ENCODE measurements at places on chromosomes 6 and 20. TPM values are rescaled to one million over a fixed set of nuclear protein-coding genes. Genes with fewer than 3 reads are reported as not detected.
A peak's percentile ranks its signal among the peaks of the same experiment; 100 is the strongest.

The HIVEP1 gene
- 19.0 TPM for total RNA-seq

DNA sequence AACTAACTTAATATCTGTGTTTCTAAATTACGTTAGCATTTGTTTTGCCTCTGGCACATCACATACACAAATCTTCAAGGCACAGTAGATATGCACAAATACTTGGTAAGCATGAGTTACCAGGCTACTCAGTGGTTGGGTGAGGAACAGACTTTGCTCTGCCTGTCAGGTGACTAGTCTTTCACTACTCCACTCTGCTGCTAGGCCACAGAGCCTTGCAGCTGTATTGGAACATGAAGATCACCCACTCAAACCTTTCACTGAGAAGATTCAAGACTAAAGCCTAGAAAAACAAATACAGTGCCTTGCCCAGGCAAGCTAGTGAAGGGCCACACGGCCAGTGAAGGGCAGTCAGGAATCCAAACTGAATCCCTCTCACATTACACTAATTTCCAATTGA lies 47.0 kb downstream of the DTNBP1 start:
- no peak for DNase-seq

- no peak for DNase-seq
These were observed 82.6 kb upstream of the PREP start for GRCh38 chr6:105485456-105485855.

DNA sequence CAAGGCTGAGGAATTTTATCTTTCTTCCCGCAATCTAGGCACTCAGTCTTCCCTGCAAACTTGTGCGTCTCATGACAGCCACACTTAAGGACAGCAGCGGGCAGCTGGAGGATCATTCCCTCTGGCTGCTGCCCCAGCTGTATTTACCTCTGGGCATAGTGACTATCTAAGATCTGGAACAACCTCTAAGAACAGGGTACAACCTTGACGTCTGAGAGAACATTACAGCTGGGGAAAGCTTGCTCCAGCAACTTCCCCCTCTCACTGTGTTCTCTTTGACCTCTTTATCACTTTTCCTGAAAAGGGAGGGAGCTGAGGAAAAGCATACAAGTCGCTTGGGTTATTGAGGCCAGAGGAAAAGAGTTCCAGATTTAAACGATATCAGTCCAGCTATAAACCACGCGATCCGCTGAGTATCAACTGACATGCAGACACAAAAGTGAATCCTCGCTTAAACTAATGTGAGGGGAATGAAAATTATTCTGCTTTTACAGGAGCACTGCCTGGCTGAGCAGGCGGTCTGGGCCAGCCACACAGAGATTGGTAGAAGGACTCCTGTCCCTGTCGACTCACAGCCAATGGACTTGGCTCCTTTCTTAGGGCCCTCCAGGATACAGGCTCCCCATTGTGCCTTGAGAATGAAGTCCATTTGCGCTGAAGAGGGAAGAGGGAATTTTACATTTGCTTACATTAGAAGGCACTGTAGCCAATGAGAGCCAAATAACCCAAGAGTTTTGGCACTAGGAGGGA lies 153.3 kb downstream of the QRSL1 start:
- DNase-seq: no peak

DNA sequence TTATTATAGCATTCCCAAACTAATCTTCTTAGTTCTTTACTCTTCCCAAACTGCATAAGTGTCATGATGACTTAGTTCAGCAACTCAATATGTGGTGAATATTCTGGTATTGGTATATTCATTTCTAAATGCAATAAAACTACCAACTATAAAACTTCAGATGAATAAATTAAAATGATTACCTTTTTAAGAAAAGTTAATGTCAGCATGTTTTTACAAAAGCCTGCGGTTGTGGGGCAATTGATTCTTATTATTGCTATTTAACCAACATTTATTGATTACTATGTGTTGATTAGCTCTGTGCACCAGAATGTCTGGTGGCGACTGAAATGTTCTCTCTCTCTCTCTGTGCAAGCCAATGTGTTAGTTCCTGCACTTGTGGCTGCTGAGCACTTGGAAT lies 5.0 kb upstream of the SLC22A3 start:
- DNase-seq: no peak

- no peak for DNase-seq
These were observed 464.2 kb downstream of the QKI start for GRCh38 chr6:163878698-163879097.

GRCh38 chr6:3406891-3407809 lies 49.7 kb downstream of the SLC22A23 start:
- no peak for DNase-seq

DNA sequence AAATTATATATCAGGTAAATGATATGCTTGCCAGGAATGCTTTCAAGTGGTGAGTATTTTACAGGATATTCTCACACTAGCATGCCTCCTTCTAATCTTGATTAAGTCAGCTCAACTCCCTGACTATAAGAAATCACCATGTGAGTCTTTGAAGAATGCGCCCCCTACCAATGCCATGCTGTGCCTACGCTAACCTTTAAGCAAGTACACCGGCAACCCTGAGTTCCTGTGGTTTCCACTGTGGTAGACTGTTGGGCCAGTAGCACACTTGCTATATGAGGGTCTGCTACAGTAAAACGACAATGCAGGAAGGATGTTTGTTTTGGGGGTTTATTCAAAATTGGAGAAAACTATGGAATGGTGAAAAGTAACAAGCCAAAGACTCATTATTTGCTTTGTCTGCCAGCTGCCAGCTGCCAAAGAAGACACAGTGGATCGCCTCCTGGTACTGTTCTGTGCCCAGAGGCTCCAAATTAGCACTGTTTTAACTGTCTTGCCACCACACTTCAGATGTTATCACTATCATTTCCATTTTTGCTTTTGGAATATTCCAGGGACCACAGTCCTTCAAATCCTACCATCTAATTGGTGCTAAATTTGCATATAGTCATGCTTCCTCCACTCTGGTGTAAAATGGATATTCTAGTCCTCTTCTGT lies 333.5 kb downstream of the RNGTT start:
- DNase-seq: peak; percentile 15

GRCh38 chr6:31363811-31364210 lies 6.8 kb upstream of the HLA-B start:
- DNase-seq: no peak

DNA sequence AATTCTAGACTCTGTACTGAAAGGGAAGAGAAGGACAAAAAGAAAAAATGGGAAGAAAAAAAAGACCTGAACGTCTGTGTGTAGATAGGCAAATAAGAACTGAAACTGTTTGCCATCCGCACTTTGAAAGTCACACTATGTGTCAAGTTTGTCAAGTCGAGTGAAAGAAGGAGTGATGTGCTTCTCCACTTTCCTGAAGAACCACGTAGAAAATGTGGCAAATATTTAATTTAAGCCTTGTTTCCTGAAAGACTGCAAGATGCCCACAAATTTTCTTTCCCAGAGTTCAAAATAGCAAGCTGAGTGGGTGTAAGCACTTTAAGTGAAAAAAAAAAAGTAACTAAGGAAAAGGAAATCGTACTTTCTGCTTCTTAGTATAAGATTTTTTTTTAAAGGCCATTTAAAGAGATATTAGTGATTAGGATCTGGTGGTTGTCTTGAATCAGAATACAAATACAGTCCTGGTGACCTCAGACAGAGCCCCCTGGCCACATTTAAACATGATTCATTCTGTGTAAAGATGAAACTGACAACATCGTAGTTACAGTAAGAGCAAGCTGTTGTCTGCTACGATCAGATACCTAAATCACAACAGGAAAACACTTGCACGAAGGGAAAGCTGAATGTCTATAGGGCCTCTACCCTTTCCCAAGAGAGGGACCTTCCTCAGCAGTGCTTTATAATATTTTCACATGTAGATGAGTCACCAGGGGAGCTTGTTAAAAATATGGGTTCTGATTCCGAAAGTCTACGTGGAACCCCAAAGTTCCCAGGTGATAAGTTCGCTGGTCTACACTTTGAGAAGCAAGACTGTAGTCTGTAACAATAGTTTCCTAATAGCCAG lies 102.3 kb downstream of the HIVEP2 start:
- no peak for DNase-seq

- DNase-seq: no peak
These were observed 192.2 kb downstream of the GMPR start for GRCh38 chr6:16430391-16431089.

DNA sequence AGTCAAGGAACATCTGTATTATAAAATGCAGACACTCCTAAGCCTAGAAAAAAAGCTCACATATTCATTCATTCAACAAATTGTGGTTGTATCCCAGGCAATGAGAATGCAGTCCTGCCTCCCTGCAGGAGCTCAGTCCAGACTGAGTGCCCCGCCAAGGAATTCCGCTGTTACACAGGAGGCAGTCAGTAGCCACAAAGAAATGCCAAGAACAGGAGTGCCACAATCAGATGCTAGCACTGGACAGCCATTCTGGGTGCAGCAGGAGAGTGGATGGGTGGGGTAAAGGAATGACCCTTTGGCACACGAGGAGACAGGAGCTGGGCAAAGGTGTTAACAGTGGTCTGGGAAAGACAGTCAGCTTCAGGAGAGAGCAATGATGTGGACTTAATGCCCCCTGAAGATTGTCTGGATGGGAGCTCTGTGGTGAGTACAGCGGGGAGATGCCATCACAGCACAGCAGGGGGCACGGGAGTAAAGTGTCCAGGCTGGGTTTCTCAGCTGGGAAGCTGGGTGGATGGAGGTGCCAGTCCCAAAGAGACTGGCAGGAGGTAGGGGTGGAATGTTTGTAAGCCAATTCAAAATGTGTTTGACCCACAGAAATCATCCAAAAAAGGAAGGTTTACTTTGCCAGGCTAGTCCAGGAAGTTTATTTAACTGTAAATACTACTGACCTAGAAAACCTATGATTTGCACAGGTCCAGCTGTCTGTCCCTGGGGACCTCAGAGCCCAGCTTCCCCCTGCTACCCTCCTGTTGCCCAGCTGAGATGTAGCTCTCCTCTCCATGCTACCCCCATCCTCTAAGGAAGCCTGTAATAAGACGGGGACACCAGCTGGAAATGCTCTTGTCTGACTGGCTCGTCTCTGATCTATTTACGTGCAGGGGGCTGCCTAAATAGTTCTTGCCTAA lies 84.1 kb downstream of the SLC23A2 start:
- DNase-seq: no peak

- no peak for DNase-seq
These were observed 20.6 kb downstream of the MMP24OS start for GRCh38 chr20:35257175-35257909.

All from endothelial cell (in vitro differentiated cells).